PC-9 (cell line): ENCODE measurements at places on chromosomes 7 and 10.

GRCh38 chr10:30639946-30640786 lies 10.6 kb upstream of the LYZL2 start:
- no peak for DNase-seq

GRCh38 chr10:49594594-49594993 lies 15.5 kb upstream of the SLC18A3 start:
- no peak for DNase-seq

GRCh38 chr7:159068893-159069448 lies 75.7 kb downstream of the VIPR2 start:
- DNase-seq: no peak

- peak; percentile 39 for DNase-seq
These were observed 1.4 kb upstream of the RBP3 start for GRCh38 chr10:47346581-47347302.

DNA sequence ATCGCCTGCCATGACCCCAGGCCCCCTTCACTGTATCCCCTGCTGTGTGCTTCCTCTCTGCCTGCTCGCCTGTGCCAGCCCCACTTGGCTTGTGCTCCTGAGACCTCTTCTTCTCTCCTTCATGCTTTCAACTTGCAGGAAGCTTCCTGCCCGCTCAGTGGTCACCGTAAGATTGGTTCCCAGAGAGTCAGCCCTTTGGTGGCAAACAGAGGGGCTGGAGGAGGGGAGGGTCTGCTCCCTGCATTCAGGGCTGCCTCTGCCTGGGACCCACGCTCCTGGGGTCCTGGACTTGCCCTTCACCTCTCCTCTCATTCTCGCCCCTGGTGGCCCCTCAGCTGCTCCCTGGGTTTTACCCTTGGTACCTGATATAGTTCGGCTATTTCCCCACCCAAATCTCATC lies 45.8 kb upstream of the ZNF32 start:
- DNase-seq: no peak

DNA sequence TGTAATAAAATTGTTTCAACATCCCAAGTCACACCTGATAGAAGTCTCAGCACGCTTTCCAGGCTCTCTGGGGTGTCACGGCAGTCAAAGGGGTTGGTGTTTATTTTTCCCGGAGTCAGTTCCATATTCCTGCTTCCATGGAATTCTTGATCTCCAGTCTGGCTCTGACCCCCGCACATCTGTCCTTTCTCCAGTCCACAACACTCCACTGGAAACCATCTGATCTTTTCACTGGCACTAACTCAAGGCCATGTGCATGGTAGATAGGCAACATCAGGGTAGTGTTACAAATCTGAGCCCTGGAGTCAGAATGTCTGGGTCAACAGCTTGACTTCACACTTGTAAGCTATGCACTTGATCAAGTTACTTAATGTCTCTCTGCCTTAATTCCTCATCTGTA lies 176.2 kb downstream of the WDR11 start:
- DNase-seq: no peak

DNA sequence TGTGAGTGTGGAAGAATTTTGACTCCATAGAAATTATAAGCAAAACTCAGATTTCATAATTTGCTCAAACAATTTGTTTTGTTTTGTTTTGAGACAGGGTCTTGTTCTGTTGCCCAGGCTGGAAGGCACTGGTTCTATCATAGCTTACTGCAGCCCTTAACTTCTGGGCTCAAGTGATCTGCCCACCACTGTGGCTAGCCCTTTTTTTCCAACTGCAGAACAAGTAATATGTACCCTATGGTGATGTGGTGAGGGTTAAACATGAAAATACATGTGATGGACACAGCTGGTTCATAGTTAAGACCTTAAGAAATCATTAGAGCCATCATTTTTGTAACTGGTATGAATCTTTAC lies 31.1 kb downstream of the CSTF2T start:
- DNase-seq: no peak

DNA sequence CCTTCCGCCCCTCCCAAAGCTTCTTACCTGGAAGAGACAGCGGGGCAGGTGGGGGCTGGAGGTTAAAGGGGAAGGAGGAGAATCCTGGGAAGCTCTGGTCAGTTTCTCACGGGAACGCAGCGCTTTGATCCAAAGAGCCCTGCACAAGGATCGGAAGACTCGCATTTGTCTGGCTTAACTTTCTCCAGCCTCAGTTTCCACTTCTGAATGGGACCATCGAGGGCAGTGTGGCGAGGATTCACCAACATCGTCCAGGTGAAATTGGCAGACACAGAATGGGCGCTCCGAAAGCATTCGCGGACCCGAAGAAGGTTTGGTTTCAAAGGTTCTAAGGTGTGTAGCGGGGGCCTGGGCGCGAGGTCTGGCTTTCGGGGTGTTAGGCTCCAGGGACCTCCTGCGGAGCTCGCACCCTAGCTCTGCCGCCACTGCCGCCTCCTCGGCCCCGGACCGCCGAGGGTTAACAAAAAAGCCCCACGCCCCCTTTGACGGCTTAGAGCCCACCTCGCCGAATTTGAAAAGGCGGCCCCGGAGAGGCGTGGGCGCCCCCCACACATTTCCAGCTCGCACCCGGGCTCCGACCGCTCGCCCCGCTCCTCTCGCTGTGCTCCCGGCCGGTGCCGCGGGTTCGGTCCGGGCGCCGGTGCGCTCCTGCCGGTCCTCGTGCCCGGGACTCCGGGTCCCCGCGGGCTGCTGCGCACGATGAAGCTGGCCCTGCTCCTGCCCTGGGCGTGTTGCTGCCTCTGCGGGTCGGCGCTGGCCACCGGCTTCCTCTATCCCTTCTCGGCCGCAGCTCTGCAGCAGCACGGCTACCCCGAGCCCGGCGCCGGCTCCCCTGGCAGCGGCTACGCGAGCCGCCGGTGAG lies at the start of gene COL26A1:
Gene COL26A1 (plus strand): TSS at position 542 of the 862 bp plus-strand sequence. CDS start 158 bp downstream, at position 700.
- peak; percentile 37 for DNase-seq

GRCh38 chr7:116399819-116400218 lies 99.7 kb upstream of the CAV2 start:
- DNase-seq: peak; percentile 53

DNA sequence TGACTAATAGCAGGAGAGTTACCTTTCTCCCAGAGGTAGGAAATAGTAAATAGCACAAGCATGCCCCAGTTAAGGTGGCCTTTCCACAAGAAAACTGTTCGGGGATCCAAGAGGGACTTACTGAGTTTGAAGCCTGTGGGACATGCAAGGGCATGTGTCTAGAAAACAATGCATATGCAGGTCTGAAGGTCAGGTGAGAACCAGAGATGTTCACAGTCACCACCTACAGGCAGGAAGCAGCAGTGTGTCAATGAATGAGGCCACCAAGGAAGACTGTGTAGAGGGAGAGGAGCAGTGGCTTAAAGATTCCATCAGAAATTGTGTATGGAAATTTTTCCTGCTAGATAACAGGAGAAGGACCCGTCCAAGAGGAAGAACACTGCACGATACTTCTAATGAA lies 66.0 kb downstream of the CALD1 start:
- no peak for DNase-seq

DNA sequence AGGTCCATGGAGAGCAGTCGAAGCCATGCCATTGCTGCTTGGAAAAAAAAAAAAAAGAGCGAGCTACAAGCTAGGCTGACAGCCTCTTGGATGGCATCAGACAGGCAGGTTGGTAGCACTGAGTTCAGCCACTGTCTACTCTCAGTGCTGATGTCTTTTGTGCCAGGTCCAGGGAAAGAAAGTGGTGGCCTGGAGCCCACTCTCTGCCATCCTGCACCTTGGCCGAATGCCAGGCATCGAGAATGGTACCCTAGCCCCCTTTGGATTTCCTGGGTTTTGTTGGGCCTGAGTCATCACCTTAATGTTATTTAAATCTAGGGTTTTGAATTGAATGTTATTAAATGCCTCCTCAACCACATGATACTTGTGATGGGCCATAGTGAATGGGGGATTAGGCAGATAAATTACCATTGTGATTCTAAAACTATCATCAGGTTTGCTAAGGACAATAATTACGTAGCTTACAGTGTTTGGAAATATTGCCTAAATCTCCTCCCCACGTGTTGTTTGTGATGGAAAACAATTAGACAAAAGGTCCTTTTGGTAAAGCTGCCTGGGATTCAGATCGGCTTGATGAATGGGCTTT lies 195.7 kb upstream of the GPR26 start:
- DNase-seq: no peak

- DNase-seq: no peak
These were observed 3.6 kb downstream of the BHLHA15 start for GRCh38 chr7:98214811-98215321.

DNA sequence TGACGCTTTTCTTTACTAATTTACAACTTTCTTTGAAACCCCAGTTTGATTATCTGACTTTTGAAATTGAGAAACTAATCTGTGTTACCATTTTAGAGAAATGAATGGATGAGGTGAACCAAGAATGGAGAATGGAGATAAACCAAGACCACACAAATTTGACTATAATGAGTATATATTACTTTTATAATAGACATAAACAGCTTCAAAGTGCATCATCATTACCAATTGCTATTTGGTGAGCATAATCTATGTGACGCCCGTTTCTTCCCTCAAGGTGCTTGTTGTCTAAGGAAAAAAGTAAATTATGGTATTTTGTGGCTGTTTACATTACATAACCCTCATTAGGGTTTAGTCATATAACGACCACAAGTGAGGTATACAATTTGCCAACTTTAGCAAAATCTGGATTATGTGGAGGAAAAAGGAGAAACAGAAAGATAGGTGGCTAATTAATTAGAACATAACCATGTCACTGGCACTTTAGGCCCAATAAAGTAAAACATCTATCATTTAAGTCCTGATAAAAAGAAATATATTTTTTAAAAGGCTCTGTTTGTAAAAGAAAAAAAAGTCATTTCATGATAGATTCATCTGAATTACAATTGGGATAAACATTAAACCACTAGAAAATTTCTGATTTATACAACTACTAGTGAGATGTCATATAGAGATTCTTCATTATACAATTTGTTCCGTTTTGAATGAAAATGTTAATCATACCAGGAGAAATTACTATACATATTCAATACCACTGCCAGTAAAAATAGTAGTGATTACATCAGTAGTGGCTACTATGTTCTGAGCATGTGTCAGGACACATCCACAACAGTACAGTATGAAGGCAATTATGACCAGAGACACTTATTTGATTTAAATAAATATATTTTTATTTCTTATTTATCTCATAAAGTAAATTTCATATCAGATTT lies 118.2 kb upstream of the FAM133B start:
- no peak for DNase-seq

- no peak for DNase-seq
These were observed 15.4 kb downstream of the AKR1B1 start for GRCh38 chr7:134443396-134444070.

GRCh38 chr10:32000937-32001336 lies 55.3 kb downstream of the KIF5B start:
- DNase-seq: no peak

DNA sequence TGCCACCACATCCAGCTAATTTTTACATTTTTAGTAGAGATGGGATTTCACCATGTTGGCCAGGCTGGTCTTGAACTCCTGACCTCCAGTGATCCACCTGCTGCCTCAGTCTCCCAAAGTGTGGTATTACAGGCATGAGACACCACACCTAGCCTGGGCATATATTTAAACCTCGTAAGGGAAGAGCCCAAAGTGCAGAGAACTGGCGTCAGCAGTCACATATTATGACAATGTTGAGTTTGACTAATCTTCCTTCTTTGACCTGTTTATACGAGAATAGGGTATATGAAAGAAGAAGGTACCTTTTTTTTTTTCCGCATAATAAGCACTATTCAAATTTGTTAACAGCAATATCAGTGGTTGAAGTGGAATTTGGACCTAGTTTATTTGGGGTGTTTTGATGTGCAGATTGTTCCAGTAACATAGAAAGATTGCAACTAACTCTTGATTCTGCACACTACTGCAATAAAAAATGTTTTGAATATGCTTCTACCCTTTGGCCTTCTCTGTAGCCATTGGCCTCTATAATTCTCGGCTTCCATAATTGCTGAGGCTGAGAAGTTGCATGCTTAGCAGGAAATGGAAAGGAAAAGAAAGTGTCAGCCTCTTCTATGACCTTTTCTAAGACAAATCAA lies 55.9 kb downstream of the MINPP1 start:
- no peak for DNase-seq

DNA sequence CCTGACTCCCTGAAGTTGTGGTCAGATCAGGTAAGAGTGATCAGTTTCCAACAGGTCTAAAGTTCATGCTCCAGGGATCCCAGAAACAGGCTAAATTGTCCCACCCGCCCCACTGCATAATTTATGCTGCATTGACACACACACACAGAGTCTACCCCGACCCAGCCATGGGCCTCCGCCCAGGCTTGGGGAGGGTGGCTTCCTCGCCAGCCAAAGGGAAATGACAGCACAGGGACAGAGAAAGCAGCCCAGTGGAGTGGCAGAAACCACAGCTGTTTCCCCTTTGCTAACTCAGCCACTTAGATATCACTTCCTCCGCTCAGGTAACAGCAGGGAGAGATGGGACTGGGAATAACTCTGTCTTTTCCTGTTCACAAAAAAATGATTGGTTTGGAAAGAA lies 9.4 kb downstream of the SH3PXD2A start:
- DNase-seq: no peak

DNA sequence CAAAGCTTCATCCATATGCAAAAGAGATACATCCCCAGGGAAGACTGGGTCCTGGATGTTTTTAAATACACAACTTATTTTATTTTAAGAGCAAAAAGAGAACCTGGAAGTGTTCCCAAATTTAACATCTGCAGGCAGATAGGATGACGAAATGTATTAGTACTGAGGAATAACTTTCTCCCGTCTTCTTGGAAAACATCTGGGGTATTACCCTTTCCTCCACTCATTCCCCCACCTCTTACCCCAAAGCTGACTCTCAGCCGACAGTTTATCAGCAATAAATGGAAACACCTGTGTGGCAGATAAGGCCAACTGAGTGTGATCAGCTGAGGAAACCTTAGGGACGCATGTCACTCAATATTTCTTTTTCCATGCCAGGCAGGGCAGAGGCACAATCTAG lies 435.6 kb upstream of the NPVF start:
- no peak for DNase-seq

- DNase-seq: no peak
These were observed 273.8 kb downstream of the RNLS start for GRCh38 chr10:88309365-88309764.

DNA sequence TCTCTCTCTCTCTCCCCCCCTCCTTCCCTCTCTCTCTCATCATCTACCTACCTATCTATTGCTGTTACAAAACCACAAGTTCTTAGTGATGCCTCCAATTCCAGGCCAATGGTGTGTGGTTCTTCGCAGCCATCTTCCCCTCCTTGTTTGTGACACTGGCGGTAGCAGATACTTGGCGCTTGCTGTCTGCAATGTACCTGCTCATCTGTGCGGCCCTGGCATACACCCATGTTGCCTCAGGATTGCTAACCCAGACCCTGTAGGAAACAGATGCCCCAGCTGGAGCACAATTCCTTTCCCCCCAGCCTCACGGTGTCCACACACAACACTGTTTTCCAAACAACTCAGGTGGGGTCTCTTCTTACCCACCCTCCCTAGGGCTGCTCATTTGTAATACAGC lies 13.6 kb upstream of the DPYSL4 start:
- no peak for DNase-seq

- no peak for DNase-seq
These were observed 293.4 kb downstream of the GFRA1 start for GRCh38 chr10:115979576-115979975.
